Left renal cortex interstitium (tissue), 4 donors: ENCODE measurements at places on chromosomes 7 and 10.
A peak's percentile ranks its signal among the peaks of the same experiment; 100 is the strongest.

DNA sequence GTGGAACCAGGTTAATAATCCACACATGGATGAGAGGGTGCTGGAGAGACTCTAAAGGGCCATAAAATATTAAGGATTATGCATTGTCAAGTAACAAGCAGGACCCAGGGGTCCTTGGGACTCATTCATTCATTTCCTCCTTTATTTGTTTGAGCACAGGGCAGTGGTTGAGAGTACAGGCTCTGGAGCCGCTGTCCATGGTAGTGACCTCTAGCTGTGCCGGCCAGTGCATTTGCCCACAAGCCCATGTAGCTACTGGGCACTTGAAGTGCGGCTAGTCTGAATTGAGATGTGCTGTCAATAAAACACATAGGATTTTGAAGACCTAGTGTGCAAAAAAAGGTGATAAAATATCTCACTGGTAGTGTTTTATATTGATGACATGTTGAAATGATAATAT lies 137.6 kb downstream of the C10orf105 start:
- DNase-seq: no peak

- no peak for DNase-seq
These were observed 154.5 kb downstream of the OAT start for GRCh38 chr10:124264271-124264670.

GRCh38 chr7:31488562-31489203 lies 25.2 kb upstream of the ITPRID1 start:
- no peak for DNase-seq

- no peak for DNase-seq
These were observed 51.7 kb downstream of the ADRA2A start for GRCh38 chr10:111128331-111129180.

DNA sequence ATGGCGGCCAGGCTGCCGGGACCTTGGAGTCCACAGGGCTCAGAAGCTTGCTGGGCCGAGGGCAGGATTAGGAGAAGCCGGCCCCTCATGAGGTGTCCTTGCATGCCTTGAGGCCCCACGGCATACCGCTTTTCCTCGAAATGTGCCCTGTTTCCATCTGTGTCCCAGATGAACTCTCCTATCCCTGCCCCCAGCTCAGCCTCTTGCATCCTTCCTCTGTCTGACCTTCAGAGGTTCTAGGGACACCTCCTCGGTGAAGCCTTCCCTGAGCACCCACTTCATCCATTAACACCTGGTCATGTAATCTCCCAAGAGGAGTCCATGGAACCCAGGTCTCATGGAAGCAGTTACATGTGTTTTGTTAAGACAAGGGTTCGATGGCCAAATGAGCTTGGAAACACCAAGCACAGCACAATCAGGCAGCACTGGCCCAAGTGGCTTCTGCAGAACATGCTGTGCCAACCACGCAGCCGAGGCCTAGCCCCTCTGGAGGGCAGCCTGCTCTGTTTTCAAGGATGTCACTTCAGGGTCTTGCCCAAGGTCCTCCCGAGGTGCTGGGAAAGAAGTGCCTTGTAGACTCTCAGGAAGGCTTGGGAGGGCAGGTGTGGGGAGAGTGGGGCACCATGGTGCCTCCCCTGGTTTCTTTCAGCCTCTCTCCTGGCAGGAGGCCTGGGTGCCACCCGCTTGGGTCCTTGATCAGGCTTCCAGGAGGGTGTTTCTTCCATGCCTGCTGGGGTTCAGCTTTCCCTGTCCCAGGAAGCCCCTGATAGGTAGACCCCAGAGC lies 124.3 kb downstream of the NEURL1 start:
- DNase-seq: no peak

- DNase-seq: peak; percentile 84
These were observed 41.2 kb upstream of the TNS3 start for GRCh38 chr7:47622946-47623640.

DNA sequence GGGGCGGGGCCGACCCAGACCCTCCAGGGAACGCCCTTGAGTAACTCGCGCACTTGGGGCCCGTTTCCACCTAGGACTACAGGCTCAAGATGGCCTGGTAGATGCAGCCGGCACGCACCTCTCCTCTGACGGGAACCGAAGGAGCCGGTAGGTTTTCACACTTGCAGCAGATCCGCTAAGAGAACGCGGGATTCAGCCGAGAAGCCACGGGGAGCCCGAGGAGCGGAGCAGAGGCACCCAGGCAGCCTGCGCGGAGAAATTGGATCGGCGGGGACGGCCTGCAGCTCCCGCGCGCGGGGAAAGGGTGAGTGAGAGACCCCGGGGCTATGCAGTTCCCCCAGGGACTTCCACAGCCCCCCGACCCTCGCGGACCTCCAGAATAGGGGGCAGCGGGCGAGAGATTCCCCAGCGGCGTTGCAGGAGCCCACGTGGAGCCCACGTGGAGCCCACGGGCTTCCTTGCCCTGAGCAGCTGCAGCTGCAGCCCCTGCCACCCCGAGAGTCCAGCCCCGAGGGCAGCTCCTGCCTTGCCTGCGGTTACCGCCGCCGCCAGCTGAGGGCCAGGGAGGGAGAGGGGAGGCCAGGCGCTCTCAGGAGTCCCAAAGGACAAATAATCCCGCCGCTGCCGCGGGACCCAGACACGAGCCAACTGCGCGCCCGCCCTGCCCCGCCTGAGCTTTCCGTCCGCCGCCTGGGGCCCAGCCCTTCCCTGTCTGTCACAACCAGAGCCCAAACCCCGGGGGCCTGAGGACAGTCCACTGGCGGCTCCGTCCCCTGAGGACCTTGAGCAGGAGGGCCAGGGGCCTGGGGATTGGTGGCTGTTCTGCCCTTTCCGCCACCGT lies 13.1 kb downstream of the IFT22 start:
- peak; percentile 44 for DNase-seq

DNA sequence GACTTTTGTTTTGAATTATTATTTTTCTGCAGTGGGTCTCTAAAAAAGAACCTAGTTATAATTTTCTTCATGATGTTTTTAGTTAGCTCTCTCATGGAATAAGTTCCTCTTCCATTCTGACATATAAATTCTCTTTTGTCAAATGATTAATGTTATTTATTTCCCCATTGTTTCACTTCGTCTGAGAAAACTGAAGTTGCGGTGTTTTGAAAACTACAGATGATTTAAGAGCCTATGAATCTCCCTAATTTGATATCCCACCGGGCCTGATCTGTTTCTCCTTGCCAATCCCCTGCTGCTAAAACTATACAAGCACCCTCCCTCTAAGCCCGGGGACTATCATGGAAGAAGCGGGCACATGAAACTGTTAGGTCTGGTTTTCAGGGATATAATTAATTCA lies 41.4 kb downstream of the HTR7 start:
- DNase-seq: no peak

DNA sequence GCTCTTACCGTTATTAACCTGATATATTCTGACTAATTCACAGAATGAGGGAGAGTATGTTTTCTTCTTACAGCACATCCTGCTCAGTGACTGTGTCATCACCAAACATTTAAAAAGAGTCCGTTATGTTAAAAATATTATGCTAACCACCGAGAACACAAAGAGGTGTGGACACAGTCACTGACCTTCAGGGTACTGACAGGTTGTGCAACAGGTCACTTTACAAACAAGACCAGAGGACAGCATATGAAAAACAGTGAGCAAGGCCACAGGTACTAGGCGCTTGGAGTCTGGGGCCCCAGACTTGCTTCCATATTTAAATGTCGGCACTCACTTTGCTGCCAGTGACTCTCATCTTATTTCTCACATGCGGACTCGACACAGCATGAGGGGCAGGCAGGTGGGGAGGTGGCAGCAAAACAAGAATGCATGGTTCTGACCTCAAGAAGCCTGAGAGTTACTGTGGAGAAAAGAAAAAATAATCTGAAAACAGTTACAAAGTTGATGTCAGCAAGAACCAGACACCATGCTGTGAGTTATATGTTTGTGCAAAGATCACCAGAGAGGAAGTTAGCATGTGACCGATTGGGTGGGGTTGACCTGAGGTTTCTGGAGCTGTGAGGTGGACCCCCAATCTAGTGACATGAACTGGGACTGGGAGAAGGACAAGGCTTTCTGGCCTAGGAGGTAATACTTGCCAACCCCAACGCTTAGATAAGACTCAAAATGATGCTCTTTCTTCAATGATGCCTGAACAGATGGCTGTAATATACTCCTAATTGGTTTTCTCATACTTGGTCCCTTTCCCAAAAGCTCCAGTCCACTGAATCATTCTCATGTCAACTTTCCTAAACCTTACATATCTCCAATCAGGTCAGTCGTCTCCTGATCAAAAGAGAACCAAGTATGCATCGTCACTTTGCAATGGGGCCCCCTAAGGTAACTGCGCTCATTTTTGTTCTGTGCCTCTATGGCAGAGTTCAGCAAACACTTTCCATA lies 102.4 kb downstream of the HIPK2 start:
- no peak for DNase-seq

- DNase-seq: no peak
These were observed 39.4 kb downstream of the BTBD16 start for GRCh38 chr10:122310311-122311050.

DNA sequence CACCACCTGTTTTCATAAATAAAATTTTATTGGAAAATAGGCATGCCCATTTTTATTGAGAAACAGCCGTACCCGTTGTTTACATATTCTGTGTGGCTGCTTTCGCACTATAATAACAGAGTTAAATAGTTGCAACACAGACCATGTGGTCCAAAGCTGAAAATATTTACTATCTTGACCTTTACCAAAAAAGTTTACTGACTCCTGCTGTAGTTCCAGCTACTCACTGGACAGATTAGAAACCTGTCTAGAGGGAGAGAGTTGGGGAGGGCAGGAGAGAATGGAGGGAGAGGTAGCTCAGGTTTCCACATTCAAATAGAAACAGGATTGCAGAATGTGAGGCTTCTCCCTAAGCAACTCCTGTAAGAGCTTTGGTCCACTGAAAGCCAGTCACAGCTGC lies 55.1 kb upstream of the GLCCI1 start:
- no peak for DNase-seq

GRCh38 chr7:86745013-86745745 lies 101.5 kb downstream of the GRM3 start:
- DNase-seq: no peak

DNA sequence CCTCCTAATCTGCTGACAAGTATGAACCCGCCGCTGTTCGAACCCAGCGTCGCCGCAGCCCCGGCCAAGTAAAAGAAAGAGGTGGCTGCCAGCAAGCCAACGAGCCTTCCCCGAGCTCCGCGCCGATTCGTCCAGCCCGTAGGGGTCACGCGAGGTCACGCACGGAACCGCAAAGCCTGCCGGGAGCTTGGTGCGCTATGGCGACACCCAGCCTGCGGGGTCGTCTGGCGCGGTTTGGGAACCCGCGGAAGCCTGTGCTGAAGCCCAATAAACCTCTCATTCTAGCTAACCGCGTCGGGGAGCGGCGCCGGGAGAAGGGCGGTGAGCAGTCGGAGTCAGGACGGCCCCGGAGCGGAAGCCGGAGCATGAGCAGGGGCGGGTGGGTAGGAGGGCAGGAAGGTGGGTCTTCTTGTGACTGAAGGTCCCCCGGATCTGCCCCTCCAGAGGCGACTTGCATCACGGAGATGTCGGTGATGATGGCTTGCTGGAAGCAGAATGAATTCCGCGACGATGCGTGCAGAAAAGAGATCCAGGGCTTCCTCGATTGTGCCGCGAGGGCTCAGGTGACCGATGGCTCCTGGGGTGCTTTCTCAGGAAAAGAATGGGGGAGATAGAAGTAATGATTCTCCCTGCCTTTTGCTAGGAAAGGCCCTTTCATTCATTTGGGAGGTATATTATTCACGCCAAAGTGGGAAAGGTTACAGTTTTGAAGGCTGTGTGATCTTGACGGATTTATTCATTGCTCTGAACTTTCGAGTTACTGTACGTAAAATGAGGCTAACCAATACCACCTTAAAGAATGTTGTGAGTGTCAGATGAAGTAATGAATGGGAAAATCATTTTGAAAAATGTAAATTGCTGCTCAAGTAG lies at the start of gene CHCHD1:
TSS of gene CHCHD1 (plus strand) at position 170 of the 870 bp plus-strand sequence. CDS start at position 198, 28 bp downstream.
- peak; percentile 87 for DNase-seq

DNA sequence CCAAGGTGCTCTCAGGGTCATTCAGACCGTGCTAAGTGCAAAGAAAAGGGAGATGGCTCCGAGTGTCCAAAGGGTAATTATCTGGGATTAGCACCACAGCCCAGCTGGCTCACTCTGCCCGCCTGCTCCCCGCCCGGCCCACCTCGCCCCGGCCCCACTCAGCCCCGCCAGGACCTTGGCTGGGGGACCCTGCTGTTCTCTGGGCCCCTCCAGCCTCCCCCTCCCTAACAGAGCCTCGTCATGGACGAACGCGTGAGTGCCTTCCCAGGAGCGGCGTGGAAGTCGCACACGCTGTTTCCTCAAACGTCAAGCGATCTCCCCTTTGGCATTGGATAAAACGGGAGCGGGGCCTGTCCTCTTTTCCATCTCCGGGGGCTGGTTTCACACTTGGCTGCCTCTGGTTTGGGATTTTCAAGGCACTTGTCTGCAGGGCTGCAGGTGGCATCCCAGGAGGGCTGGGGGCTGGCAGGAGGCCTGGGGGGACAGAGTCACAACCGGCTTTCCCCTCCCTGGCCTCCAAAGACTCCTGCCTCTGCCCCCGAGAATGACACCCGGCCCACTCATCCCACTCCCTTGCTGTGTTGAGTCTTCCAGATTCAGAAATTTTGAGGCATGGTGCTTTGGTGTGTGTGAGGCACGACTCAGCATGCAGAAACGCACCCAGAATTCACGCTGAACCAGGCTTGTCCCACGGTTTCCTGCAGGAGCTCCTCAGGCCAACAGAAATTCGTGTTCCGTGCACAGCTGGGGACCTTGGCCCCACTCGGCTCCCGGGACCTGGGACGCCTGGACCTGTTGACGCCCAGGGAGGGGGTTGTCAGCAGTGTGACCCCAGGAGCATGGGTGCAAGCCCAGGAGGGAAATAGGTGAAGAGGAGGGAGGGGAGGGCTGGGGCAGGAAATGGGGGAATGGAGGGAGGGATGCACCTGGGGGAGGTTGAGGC lies 110.0 kb downstream of the PDGFA start:
- DNase-seq: no peak

DNA sequence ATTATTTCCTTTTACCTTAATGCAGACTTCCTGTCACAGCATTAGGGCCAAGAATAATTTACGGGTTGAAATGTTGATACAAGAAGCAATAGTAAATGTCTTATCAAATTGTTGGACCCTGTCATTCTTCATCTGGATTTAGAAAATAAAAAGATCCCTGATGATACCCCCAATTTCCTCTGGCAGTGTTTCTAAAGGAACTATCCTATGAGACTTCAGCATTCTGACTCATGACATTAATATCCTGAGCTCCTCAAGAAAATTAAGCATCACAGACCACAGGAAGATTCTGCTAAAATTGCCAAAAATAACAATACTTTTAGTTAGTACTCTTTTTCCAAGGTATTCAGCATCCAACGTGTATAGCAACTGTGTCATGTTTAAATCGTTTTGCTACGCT lies 490.5 kb upstream of the ANKRD30A start:
- DNase-seq: no peak

- no peak for DNase-seq
These were observed 32.8 kb downstream of the TMEM60 start for GRCh38 chr7:77765481-77765880.

- no peak for DNase-seq
These were observed 75.0 kb downstream of the SLC25A13 start for GRCh38 chr7:96246919-96247318.

GRCh38 chr7:152336754-152337368 lies 98.9 kb downstream of the KMT2C start:
- DNase-seq: no peak

DNA sequence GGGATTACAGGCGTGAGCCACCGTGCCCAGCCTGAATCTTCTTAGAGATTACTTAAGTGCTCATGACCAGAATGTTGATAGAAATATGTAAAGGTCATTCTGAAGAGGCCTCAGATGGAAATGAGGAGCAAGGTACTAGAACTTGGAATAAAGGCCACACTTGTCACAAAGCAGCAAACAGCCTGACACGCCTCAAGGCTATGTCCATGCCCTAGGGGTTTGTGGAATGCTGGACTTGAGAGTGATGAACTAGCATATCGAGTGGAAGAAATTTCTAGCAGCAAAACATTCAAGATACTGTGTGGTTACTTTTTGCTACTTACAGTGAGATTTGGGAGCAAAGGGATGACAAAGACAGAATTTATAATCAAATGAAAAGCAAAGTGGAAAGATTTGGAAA lies 39.0 kb downstream of the ZNF438 start:
- no peak for DNase-seq
